Caco-2 (cell line): ENCODE measurements at places on chromosomes 16 and 17.

DNA sequence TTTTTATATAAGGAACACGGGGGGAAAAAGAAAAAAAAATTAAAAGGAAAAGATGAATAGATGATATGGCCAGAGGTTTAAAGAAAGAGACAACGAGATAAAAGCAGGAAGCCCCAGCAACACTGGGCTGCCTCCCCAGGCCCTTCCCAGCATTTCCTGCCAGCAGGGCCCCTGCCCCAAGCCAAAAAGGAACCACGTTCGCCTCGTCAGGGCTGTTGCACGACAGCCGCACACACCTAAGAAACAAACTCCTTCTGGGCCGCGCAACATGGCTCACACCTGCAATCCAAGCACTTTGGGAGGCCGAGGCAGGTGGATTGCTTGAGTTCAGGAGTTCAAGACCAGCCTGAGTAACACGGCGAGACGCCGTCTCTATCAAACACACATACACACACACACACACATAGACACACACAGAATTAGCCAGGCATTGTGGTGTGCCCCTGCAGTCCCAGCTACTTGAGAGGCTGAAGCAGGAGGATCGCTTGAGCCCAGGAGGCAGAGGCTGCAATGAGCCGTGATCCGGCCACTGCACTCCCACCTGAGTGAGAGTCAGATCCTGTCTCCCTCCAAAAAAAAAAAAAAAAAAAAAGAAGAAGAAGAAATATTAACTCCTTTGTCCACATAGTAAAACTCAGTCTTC, 83.0 kb downstream of the ANKRD11 start:
- no peak for DNase-seq

GRCh38 chr17:51006601-51007000, 114.1 kb downstream of the SPAG9 start:
- no peak for DNase-seq

DNA sequence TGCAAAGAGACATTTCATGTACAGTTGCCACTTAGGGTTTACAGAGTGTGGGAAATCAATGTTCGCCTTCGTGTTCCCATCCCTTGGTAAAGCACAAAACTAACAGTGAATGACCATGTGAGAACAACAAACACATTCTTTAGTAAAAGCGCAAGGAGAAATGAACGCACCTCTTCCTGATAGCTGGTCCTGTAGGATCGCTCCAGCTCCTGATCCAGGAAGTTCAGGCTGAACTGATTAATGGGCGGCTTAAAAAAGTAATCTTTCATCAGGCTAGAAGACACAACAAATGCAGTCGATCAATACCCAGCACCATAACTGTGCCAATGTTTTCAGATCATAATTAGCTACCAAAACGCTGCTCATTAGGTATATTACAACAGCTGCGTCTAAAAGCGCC, 108.3 kb upstream of the CREBBP start:
- no peak for DNase-seq

GRCh38 chr17:79933863-79934652, 94.8 kb upstream of the CBX4 start:
- no peak for DNase-seq

DNA sequence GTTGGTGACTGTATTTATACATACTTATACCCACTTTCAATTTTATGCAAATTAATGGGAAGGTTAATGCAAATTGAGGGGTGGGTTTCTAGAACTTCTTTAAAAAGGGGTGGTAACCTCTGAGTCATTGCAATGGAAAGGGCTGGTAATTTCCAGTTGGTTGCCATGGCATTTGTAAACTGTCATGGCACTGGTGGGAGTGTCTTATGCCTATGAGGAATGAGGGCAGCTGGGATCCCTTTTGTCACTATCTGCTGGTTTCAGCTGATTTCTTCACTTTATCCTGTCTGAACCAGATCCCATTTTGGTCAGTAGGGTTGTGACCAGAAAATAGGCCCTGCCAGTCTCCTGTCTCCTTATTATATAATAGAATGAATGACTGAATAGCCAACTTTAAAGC, 1006.7 kb upstream of the GOT2 start:
- DNase-seq, result no peak

- no peak for DNase-seq
Measured at GRCh38 chr16:14337303-14338191, 266.4 kb downstream of the MRTFB start.

DNA sequence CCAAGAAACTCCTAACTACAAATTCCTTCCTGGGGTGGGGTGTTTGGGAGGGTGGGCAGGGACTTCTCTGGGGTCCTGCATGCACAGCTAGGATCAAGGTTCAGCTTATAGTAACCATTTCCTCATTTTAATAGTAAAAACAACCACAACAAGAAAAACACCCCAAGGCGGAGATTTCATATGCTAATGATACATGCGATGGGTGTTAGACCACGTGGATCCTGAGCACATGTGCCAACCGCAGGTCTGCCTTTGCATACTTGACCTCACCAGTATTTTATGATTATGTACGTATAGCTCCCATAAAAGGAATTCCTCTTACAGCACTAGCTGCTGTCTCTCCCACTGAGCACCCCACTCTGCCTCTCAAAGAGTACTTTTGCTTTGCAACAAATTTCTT, 1.9 kb downstream of the KRTAP4-11 start:
- DNase-seq, result no peak

GRCh38 chr17:67082107-67082506, 37.8 kb downstream of the CACNG1 start:
- no peak for DNase-seq

DNA sequence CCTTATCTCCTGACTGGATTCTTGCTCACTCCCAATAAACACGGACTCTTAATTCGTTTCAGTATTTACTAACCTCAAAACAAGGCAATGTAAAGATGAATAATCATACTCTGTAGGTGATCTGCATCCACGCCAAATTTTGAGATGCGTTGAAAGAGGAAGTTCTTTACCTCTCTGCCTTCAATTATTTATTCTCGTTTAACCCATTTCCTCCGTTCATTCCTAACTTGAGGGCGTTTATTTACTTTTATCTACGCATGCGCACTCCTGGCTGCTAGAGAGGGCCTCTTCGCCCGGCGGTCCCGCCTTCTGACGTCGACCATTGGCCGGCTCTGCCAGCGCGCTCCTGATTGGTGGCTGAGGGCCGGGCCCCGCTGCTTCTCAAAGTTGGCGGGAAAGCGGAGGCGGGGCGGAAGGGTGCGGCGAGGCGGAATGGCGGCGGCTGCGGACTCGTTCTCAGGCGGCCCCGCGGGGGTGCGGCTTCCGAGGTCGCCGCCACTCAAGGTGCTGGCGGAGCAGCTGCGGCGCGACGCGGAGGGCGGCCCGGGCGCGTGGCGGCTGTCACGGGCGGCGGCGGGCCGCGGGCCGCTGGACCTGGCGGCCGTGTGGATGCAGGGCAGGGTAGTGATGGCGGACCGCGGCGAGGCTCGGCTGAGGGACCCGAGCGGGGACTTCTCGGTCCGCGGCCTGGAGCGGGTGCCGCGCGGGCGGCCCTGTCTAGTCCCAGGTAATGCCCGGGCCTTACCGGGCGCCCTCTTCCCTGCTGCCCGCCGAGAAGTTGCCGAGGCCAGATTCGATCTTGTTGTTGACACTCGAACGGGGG, at the start of gene RMI2:
TSS of gene RMI2 (plus strand) at position 420 of the 823 bp plus-strand sequence. CDS start at position 433, 13 bp downstream.
- DNase-seq, result peak; percentile 95

- DNase-seq, result no peak
Measured at GRCh38 chr16:85206472-85207356, 94.4 kb upstream of the CIBAR2 start.

- no peak for DNase-seq
Measured at GRCh38 chr17:79154951-79155585, 80.4 kb downstream of the ENGASE start.

DNA sequence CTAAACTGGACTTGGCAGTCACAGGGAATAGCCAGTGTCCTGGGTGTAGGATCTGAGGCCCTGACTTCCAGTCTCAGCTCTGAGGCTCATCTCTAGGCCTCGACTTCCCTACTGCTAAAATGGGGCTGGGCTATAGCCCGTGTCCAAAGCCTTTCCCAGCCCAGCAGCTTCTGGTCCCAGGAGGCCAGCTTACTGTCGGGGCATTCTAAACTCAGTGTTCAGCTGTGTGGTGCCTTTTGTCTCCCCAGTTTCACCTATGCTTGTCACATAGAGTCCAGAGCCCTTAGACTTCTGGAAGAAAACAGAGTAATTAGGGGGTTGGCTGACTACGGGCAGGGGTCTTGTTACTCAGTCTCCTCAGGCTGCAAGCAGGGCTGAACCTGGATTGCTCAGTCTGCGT, 94.8 kb downstream of the WSCD1 start:
- no peak for DNase-seq

DNA sequence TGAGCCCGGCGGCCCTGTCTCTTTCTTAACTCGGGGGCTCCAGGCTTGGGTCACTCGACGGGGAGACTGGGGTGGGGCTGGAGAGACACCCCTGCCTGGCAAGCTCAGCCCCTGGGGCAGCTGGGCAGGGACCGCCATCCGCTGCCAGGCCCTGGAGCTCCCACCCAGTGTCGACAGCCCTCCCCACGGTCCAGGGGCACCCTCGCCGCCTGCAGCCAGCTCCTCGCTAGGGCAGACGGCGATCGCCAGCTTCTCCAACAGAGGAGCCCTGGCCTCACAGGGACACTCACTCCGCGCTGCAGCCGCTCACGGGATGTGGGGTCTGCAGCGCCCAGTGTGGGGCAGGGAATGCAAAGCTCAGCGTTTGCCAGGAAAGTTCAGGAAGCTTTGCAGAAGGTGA, 16.0 kb upstream of the APRT start:
- no peak for DNase-seq

DNA sequence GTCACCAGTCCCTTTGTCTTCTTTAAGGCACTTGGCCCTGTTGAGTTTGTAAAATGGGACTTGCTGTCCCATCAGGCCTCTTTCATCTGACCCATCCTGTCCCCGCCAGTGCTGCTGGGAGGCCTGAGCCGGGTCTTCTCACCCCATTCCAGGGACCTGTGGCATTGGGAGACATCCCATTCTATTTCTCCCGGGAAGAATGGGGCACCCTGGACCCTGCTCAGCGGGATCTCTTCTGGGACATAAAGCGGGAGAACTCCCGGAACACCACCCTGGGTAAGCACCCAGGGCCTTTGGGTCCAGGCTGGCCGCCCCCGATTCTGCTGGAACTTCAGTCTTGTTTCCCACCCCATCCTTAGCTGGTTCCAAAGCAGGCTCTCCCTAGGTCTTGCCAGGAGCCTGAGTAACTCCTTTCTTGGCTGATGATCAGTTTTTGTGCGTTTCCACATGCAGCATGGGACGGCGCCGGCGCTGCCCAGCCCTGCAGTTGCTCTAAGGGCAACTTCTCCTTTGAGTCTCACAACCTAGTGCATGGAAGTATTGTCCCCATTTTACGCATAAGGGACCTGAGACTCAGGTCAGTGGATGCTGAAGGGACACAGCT, 4.1 kb downstream of the ZNF213 start:
- DNase-seq, result no peak

DNA sequence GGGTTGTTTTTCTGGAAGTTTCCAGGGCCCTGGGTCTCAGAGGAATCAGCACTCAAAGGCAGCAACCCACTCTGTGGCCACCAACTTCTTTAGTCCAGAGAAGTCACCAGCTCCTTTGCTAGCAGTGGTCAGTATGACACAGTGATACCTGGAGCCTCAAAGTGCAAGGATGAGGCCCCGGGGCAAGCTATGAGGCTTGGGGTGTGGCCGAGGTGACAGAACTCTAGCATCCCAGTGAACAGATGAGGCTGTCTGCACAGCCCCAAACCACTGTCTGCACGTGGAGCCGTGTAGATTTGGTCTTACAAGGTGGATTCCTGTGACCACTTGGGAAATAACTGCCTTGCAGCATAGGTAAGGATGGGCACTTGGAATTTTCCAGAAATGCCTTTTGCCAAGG, 24.9 kb downstream of the TEKT5 start:
- no peak for DNase-seq

DNA sequence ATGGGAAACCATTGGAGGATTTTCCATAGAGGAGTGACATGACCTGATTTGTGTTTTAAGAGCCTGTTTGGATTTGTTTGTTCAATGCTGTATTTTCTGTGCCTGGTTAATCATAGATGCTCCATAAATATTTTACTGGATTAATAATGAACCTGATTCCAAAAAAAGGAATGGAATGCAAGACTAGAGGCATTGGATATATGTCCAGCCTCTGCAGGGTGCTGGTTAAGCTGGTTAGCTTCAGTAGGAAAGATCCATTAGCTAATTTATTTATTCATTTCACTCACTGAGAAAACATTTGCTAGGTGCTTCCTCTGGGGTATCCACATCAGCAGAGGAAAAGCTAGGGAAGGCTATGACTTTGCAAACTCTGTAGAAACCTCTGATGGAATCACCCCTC, 57.7 kb downstream of the SHISA9 start:
- no peak for DNase-seq

DNA sequence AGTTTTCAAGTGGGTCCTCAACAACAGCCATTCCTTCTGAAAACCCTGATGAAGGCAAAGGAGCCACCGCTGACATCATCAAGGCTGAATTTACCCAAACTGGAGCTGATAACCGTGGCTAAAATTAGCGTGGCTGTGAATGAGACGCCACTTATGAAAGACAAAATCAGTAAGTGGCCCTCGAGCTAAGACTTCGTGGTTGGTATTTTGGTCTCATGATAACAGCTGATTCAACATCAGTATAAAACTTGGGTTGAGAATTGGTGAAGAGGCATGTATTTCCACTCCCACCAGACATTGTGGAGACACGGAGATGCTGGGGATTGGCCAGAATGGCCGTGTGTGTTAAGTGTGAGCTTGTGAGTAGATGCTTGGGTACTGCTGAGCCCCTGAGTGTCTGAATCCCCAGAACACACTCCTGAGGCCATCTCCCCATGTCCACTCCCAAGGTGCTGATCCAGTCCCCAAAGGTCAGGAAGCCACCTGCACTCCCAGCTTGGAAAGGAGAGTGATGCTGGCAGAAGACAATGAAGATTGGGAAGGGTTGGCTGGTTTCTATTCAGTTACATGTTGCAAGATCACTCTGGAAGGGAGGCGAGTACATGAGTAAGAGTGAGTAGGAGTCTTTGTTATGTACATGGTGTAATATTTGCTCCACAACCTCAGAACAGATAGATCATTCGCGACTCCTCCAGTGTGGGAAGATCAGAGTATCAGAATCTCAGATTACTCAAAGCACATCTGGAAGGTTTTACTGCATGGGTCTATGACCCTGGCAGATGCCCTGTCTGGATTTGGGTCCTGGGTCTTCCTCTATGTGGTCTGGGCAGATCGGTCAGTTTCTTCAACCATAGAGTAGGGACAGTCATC, 207.7 kb downstream of the HS3ST3A1 start:
- no peak for DNase-seq

DNA sequence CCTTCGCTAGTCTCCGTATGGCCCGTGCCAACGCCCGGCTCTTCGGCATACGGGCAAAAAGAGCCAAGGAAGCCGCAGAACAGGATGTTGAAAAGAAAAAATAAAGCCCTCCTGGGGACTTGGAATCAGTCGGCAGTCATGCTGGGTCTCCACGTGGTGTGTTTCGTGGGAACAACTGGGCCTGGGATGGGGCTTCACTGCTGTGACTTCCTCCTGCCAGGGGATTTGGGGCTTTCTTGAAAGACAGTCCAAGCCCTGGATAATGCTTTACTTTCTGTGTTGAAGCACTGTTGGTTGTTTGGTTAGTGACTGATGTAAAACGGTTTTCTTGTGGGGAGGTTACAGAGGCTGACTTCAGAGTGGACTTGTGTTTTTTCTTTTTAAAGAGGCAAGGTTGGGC, 2.5 kb downstream of the RPL13 start:
- no peak for DNase-seq

- no peak for DNase-seq
Measured at GRCh38 chr17:43877031-43877430, 30.1 kb downstream of the CD300LG start.

- DNase-seq, result no peak
Measured at GRCh38 chr17:5418858-5419355, 555 bp downstream of the NUP88 start.
